ENCODE measurements at places on chromosomes 16 and 17.

- no peak for DNase-seq
These were observed 13.8 kb downstream of the NDUFAF8 start for GRCh38 chr17:81252987-81253329.

- DNase-seq = no peak
These were observed 14.6 kb downstream of the COG4 start for GRCh38 chr16:70508752-70509151.

- no peak for DNase-seq
These were observed 83.5 kb downstream of the AMFR start for GRCh38 chr16:56341656-56342399.

DNA sequence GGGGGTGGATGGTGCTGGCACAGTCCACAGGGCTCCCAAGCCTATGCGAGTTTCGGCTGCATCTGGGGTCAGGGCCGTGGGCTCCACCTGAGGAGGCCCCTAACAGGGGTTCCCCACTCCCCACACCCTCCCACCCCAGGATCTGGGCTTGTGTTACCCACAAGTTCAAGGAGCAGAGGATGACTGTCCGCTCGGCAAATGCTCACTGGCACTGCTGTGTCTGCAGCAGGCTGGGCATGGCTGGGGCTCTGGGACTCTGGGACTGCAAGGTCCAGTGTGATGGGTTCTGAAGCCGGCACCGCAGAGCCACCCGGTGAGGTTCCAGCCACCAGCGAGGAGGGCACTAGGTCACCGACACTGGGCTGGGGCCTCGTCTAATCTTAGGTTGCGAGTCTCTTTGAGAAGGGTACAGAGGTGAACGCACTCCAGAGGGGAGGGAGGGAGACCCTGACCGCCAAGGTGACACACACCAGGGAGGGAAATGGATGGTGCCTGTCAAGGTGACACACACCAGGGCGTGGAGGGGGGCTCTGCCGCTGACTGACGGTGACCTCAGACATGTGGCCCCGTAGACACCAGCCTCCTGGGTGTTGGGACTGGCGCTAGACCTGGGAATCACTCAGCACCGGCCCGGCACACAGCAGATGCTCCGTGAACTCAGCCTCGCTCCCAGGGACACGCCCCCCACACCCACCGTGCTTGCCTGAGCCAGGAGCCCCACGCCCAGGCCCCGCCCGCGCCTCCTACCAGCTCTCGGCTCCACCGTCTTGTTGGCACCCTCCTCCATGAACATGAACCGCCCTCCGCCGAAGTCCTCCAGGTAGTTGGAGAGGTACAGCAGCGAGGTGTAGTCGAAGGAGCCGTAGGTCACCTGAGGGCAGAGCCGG lies 20.5 kb upstream of the HEXD start:
- DNase-seq = no peak

DNA sequence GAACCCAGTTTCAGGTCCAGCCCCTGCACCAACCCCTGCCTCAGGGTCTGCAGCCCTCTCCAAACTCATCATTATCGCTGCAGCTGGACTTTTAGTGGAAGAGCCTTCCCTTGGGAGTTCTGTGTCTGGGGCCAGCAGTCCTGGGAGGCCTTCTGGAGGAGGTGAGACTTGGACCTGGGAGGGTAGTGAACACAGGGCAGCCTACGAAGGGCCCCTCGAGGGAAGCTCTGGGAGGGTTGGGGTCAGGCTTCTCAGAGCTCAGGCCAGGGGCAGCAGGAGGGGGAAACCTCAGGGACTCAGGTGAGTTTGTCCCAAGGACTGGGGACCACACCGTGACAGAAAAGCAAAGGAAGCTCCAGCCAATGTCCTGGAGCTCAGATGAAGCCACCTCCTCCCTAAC lies 11.3 kb upstream of the SRRM2 start:
- DNase-seq = no peak

- no peak for DNase-seq
These were observed 29.2 kb upstream of the BEAN1 start for GRCh38 chr16:66397736-66398433.

- DNase-seq = no peak
These were observed 144.8 kb upstream of the CCL2 start for GRCh38 chr17:34110315-34110714.

GRCh38 chr17:45364531-45365390 lies 47.9 kb upstream of the MAP3K14 start:
- DNase-seq = no peak

- DNase-seq = no peak
These were observed 4.1 kb upstream of the HOXB9 start for GRCh38 chr17:48630009-48630924.

- DNase-seq = no peak
These were observed 64.6 kb downstream of the CYTH1 start for GRCh38 chr17:78717431-78717980.

- no peak for DNase-seq
These were observed 91.5 kb downstream of the SPAG9 start for GRCh38 chr17:51029142-51029541.

DNA sequence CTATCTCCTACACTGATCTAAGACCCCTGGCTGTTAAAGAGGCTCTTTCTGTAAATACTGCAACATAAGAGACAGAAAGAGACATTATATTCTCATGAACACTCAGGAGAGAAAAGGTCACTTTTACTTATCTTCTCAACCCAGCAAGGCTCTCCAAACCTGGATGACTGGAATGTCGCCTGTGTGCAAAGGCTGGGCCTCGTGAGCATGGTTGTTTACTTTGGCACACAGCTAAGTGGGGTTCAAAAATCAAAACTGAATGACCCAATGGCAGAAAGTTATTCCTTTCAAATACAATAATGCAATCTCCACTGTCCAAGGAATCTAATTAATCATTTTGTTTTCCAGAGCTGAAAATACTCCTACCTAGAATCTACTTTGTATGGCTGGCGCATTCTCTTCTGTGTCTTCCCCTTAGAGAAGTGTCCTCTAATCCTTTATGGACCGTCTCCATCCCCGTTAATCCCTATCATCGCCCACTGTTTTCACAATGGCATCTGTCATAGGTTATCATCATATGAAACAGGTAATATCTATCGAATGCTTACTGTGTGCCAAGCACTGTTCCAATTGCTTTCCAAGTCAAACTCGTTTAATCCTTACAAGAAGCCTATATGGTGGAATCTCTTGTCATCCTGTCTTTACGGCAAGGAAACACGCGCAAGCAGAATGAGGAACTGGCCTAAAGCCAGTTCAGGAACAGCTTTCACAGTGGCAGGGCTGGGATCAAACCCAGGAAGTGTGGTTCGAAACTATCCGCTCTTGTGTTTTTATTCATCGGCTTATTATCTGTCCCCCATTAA lies 1.3 kb downstream of the SLX4 start:
- DNase-seq = no peak

- no peak for DNase-seq
These were observed 10.6 kb downstream of the SSTR5 start for GRCh38 chr16:1082952-1083675.

DNA sequence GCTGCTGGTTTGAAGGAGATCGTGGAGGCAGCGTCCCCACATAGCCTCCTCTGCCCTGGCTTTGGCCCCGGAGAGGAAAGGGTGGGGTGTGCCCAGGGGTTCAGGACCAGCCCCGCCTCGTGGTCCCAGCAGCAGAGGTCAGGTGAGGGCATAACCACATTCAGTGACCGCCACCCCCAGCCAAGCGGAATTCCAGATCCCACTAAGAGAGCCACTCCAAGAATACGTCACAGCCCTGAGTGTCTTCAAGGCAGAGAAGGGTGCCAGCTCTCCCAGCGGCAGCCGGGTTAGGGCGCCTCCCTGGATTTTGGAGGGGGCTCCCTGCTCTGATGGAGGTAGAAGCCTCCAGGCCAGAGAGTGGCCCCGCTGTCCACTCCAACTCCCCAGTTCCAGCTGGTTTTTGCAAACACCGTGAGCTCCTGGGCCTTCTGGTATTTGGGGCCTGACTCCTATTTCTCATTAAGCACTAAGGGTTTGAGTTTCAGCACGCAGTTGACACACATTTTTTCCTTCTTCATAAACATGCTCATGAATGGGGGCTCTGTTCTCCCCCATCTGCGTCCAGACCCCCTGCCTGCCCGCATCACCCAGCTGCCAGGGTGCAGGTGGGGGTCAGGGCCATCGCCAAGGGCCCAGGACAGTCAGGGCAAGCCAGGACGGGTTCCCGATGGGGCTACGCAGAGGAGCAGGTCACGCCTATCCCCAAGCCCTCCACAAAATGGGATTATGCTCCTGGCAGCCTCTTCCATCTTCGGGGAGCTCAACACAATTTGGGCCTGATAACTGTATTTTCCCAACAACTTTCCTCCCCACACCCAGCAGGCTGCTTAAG lies 98.4 kb upstream of the PLCG2 start:
- DNase-seq = no peak

DNA sequence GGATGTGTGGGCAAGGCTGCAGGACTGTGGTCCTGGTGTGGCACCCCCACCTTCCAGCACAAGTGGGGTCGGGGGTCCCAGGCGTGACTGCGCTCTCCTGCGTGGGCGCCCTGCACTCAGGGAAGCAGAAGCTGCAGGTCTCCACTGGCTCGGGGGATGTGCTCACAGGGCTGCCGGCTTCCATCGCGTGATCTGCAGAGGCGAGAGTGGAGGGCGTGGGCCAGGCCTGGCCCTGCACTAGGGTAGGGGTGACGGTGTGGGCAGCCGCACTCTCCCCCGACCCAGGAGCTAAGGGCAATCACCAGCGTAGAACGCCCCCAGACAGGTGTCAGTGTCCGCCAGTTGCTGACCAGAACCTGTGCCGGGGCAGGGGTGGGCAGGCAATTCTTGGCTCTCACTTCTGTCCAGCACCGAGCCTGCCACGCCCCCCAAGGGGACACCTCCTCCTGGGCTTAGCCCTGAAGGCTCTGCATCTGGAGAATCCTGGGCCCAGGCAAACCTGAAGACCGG lies 32.3 kb downstream of the TNFRSF13B start:
- no peak for DNase-seq

GRCh38 chr17:48960834-48961515 lies 7.4 kb downstream of the GIP start:
- no peak for DNase-seq

DNA sequence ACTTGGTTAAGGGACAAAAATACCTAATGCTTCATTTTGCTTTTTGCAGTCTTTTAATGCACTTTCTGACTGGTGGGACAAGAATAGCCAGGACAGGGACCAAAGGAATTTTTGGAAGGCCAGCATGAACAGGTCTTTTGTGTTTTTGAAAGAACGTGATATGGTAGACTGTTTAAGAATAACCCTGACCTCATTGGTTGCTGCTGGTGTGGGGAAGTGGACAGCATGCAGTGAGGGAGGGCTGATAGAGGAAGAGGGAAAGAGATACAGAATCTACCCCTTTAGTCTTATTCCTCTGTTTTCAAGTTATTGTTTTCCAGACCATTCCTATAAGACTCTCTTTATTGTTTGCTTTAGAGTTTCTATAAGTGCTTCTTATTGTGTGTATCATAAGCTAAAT lies 816.2 kb downstream of the CDH11 start:
- no peak for DNase-seq

GRCh38 chr17:77127735-77128361 lies 12.9 kb upstream of the SEC14L1 start:
- peak; percentile 42 for DNase-seq

GRCh38 chr17:27868565-27868964 lies 24.6 kb downstream of the LYRM9 start:
- no peak for DNase-seq

- no peak for DNase-seq
These were observed 80.5 kb upstream of the KIFC3 start for GRCh38 chr16:57882792-57883191.

- no peak for DNase-seq
These were observed 12.9 kb downstream of the ERN2 start for GRCh38 chr16:23700093-23700492.

GRCh38 chr16:81486540-81487061 lies 42.0 kb downstream of the CMIP start:
- DNase-seq = no peak

GRCh38 chr16:3065069-3065741 lies at the start of gene IL32:
TSS of gene IL32 (plus strand) at chr16:3065640. CDS start at chr16:3065812, 172 bp downstream.
- peak; percentile 71 for DNase-seq

GRCh38 chr17:61282377-61282776 lies 117.3 kb upstream of the TBX2 start:
- no peak for DNase-seq

DNA sequence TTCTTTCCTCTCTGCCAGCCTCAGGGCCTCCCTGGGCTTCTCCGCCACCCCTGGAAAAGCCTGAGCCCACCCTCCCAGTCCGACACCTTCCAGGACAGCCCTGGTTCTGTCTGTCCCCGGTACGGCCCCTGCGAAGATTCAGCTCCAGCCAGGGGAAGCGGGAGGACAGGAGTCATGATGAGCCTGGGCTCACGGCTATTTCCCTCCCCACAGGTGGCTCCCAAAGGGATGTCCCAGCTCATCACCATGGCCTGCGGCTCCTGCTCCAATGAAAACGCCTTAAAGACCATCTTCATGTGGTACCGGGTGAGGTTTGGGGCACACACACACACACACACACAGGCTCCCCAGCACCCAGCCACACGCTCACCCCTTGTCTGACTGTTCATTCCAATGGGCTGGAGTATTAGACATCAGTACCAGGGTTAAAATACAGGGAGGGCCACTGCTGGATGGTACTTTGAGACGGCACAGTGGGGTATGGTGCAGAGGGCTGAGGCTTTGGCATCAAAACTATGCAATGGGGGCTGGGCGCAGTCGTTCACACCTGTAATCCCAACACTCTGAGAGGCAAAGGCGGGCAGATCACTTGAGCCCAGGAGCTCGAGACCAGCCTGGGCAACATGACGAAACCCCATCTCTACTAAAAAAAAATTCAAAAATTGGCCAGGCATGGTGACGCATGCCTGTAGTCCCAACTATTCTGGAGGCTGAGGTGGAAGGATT lies 32.8 kb downstream of the TMEM186 start:
- DNase-seq = no peak

- peak; percentile 13 for DNase-seq
These were observed 780 bp upstream of the DCAKD start for GRCh38 chr17:45052052-45052772.

DNA sequence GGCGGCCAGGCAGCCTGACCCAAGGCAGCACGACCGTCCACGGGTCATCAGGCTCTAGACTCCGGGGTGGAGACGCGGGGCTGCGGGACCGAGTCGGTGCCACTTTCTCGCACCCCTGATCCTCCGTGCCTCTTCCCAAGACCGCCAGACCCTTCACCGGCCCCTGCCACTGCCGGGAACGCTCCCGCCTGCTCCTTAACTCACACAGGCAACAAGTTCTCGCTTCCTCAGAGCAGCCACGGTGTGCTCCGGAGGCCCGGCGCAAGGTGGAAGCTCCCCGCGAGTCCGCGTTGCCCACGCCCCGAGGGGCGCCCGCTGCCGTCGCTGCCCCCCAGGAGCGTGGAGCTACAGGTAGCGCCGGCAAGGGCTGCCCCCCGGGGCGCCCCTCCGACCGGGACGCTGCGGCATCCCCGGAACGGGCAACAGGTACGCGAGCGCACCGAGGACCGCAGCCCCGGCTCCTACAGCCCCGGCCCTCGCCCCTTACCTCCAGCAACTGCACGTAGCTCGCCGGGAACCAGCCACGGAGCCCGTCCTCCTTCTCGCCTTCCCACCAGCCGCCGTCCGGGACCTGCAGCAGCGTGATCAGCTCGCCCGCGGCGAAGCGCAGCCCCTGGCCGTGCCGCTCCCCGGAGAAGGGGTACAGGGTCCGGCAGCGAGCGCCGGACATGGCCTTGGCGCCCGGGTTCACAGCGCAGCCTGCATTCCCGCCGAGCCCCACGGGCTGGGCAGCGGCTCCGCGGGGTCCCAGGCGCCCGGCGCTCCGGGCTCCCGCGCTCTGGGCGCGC lies 491 bp downstream of the GAS7 start:
- no peak for DNase-seq

GRCh38 chr17:28896491-28896883 lies 1.0 kb downstream of the FLOT2 start:
- DNase-seq = no peak

GRCh38 chr16:23836404-23837311 lies 875 bp downstream of the PRKCB start:
- peak; percentile 56 for DNase-seq

Measured in stimulated activated CD4-positive, alpha-beta T cell treated with anti-CD3 and anti-CD28 coated beads, Interleukin-4, amount 100 ng/mL, for 1 hour (primary cell).